Nephron progenitor cell (in vitro differentiated cells): ENCODE measurements at places on chromosomes 13 and 19.

DNA sequence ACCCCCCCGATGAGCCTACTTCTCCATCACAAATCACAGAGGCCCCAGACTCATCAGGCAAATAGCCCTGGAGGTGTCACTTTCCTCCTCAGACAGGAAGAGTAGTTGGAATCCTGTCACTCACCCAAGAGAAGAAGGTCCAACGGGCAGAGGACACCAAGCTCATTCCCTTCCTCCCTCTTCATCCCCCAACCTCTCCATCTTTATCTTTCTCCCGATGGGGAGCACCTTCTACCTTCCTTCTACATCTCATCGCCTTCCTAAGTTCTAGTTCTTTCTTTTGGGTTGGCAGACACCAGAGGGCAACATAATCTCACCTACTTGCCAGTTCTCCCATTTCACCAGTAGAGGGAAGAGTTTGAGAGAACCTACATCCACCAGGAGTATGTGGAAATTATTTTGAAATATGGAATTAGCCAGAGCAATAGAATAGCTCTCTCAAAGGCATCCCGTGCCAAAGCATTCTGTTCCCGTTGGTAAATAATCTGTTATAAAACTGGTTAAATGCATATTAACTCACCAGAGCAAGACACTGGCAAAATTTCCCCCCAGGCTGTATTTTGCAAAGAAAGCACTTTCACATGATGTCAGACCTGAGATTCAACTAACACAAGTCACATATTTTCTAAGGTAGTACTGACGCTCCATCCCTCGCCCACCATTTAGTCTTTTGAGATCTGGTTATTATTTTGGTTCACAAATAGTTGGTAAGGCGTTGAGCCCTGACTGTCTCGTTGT, 55.0 kb downstream of the ZIC5 start:
- no peak for DNase-seq

- DNase-seq, result no peak
Measured at GRCh38 chr13:110270507-110270906, 36.5 kb downstream of the COL4A1 start.

- DNase-seq, result peak; percentile 64
Measured at GRCh38 chr19:12611361-12611699, 610 bp downstream of the ZNF791 start.

DNA sequence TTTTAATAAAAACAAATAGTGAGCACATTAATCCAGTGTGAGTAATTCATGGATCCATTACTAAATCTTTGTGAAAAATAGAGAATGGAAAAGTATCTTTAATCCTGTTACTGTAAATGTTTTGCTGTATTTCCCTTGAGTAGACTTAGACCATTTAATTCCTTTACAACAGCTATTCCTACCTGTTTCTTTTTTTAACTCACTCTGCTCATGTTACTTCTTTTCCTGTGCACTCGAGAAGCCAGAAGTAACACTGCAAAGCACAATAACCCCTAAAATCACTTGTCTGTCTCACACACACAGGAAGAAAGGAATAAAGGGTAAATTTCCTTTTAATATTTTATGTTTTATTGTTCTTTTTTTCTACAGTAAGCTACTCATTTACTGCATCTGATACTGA, 244.3 kb downstream of the SHISA2 start:
- no peak for DNase-seq

- no peak for DNase-seq
Measured at GRCh38 chr13:110980921-110981320, 66.1 kb upstream of the ANKRD10 start.

- no peak for DNase-seq
Measured at GRCh38 chr13:67775359-67775758, 545.2 kb upstream of the PCDH9 start.

- DNase-seq, result no peak
Measured at GRCh38 chr13:63351081-63351480, 1935.4 kb upstream of the PCDH20 start.

DNA sequence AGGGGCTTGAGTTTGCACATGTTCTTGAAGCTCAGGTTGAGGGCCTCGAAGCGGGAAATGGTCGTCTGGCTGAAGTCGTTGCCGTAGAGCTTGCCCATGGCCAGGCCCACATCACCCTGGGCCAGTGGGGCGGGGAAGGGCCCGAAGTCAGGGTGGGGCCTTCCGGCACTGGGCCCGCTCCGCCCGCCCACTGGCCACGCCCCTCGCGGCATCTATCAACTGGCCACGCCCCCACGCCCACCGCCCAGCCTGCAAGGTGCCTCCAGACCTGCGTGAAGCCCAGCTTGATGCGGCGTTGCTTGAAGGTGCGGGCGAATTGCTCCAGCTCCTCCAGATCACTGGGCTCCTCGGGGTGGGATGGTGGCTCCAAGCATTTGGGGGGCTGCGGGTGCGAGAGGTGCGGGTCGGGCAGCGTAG, 19.9 kb downstream of the ZNF574 start:
- peak; percentile 82 for DNase-seq

- no peak for DNase-seq
Measured at GRCh38 chr13:67498948-67499347, 268.8 kb upstream of the PCDH9 start.

GRCh38 chr13:74134777-74135325, 647 bp upstream of the KLF12 start:
- peak; percentile 71 for DNase-seq

GRCh38 chr19:7983286-7983950, 22.0 kb downstream of the ELAVL1 start:
- DNase-seq, result no peak

DNA sequence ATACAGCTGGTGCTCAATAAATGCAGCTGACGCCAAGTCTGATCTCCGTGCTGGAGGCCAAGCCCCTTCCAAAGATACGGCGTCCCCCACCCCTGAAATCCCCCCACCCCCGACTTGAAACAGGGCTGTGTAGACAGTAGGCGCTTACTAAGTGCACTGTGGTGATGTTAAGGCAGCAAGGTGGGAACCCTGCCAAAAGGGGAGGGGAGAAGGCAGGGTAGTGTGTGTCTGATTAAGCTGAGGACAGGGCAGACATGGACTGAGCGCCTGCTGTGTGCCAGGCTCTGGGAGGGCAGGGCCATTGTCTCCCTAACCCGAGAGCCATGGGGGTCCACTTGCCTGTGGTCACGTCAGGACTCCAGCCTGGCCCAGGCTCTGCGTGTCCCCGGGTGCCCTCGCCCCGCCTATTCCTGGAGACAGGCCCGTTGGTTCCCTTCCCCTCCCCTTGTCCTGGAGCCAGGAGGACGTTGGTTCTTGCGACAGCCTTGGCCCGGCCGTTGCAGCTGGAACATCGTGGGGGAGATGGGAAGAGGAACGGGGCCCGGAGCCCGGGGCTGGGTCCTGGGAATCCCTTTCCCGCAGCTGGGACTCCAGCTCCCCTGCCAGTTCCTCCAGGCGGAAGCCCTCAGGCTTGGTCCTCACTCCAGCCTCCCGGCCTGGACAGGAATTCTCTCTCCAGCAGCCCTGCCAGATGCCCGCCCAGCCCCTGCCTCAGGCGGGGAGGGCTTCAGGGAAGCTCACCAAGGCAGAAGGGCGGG, 1.7 kb upstream of the ELANE start:
- DNase-seq, result no peak

- no peak for DNase-seq
Measured at GRCh38 chr13:99416411-99417121, 84.7 kb upstream of the TM9SF2 start.

DNA sequence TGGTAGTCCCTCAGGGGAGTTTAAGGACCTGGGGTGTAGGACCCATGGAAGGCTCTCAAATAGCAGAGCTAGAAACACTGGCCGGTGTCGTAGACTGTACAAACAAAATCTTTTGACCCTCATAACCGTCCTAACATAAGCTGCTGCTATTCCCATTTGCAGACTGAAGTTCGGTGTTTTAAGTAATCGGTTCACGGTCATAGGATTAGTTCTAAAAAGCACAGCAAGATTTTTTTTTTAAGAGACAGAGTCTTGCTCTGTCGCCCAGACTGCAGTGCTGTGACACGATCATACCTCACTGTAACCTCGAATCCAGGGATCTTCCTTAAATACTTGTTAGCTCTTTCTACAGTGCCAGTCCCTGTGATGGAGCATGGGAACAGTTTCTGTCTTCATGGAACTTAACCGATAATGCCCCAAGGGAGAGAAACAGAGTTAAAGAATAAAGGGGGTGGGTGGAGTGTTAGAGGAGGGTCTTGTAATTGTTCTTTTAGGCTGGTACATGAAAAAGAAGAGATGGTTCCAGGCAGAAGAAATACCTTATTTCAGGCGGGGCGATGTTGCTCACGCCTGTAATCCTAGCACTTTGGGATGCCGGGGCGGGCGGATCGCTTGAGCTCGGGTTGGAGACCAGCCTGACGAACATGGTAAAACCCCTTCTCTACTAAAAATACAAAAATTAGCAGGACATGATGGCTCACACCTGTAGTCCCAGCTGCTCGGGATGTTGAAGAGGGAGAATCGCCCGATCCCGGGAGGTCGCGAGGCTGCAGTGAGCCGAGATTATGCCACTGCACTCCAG, 475 bp upstream of the ZC3H4 start:
- DNase-seq, result no peak

DNA sequence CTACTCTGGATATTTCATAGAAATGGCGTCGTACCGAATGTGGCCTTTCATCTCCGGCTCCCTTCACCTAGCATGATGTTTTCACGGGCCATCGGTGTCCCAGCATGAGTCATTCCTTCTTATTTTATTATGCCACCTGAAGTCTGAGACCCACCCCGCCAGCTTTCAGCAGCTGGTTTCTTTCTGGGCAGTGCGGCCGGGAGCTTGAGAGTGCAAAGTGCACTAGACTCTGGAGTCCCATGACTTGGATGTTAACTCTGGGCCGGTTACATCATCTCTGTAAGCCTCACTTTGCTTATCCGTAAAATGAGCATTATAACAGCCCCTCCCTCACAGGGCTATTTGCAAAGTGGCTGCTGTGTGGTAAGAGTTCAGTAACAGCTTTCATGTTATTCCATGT, 5.8 kb upstream of the KMT5C start:
- no peak for DNase-seq

GRCh38 chr13:21069561-21070004, 8.2 kb upstream of the LATS2 start:
- no peak for DNase-seq

- no peak for DNase-seq
Measured at GRCh38 chr19:46373491-46374359, 26.8 kb downstream of the PPP5C start.

- no peak for DNase-seq
Measured at GRCh38 chr13:33649212-33649878, 168.6 kb upstream of the RFC3 start.

DNA sequence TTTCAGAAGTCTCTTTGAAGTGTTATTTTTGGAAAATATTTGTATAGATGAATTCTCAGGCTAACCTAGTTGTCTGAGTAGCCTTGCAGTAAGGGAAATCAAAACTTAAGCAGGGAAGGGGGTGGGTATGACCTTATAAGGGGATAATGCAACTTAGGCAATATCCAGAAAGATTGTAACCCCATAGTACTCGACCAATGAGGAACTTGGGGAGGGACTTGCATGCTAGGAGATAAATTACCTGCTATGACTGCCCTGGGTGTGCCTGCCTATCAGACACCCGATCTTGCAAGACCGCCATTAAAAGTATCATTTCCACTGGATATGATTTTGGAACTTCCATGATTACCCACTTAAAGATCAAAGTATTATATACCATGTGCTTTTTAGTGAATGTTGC, 23.0 kb upstream of the RFXAP start:
- DNase-seq, result no peak

GRCh38 chr19:15317392-15318071, 14.8 kb downstream of the BRD4 start:
- DNase-seq, result no peak

GRCh38 chr19:56933014-56933705, 92.6 kb upstream of the PEG3 start:
- no peak for DNase-seq

- no peak for DNase-seq
Measured at GRCh38 chr19:41428481-41428859, 1.3 kb upstream of the B3GNT8 start.

DNA sequence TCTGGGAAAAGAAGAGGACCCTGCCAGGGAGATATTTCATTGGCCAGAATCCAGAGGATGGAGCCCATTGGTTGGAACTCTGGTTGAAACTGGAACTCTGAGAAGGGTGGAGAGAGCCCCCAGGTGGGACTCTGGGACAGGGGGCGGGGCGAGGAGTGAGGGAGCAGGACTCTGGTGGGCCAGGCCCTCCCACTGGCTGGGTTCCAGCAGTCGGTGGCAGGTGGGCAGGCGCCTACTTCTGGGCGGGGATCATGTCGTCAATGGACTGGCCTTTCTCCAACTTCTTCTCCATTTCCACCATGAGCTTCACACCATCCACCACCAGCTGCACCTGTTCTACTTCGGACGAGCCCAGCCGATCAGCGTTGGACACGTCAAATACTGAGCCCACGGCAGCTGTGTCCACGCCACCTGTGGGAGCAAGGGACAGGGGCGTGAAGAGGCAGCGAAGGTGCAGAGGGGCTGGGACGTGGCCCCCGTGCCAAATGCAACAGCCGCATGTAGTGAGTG, 16.1 kb downstream of the CKM start:
- DNase-seq, result no peak

GRCh38 chr19:41447732-41448332, 4.9 kb downstream of the ERICH4 start:
- DNase-seq, result no peak
